ENCODE measurements at places on chromosomes 12 and 14. TPM values are rescaled to one million over a fixed set of nuclear protein-coding genes. Genes with fewer than 3 reads are reported as not detected.

GRCh38 chr12:96988919-96989318 lies 81.9 kb downstream of the NEDD1 start:
- no peak for DNase-seq

GRCh38 chr12:8847435-8847834 lies 25.0 kb downstream of the A2ML1 start:
- no peak for DNase-seq

- DNase-seq, result no peak
Observed at GRCh38 chr12:70840656-70841350, 79.7 kb downstream of the PTPRR start.

Gene VWF
- total RNA-seq, result 0.60 TPM

GRCh38 chr12:27657296-27657695 lies 39.0 kb upstream of the REP15 start:
- DNase-seq, result no peak

All from H1 (cell line).